Bone marrow (tissue), 2 donors: ENCODE measurements at places on chromosomes 2 and 18.

DNA sequence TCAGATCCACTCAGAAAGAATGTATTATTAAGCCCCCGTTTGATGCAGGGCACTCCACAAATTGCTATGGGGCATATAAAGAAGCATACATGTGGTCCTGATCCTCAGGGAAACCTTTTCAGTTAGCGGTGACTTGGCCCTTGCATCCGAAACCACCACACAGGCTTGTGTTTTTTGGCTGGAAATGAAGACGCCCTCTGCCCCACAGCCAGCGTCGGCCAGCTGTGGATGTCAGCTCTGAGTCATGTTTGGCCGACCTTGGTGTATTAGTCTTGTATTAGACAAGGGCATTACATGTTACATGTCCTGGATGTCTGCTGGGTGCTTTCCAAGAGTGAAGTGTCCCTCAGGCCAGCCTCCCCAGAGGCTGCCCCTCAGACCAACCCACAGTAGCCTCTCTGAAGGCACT is 107.6 kb upstream of the MAP3K20 start:
- DNase-seq = no peak

- DNase-seq = no peak
Observed at GRCh38 chr2:10591207-10591606, 98.6 kb downstream of the NOL10 start.

DNA sequence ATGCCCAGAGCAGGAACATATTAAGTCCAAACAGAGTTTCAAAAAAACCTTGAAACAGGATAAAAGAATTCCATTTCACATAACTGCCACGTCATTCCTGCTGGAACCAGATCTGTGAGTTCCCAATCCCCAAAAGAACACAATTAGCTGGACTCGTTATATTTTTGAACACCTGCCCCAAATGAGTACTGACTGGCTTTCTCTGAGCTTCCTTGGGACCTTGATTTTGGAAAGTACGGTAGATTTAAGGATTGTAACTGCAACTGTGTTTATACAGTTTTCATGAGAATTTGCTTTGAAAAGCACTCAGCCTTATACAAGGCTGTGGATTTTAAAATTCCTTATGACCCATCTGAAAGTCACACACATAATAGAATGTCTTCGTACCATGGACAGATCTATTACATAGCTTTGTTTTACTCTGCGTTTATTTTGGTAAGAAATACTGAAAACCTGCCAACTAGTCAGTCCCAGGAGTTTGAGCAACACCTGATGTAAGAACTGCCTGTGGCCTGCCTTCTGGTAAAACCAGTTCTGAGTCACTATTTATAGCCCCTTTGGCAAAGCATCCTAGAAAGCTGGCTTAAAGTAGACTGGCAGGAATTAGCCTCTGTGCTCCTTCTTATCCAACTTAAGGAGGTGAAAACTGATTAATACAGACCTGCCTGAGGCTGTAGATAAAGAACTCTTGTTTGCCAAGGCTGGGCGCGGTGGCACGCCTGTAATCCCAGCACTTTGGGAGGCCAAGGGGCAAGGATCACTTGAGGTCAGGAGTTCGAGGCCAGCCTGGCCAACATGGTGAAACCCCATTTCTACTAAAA is 48.1 kb downstream of the MERTK start:
- no peak for DNase-seq

DNA sequence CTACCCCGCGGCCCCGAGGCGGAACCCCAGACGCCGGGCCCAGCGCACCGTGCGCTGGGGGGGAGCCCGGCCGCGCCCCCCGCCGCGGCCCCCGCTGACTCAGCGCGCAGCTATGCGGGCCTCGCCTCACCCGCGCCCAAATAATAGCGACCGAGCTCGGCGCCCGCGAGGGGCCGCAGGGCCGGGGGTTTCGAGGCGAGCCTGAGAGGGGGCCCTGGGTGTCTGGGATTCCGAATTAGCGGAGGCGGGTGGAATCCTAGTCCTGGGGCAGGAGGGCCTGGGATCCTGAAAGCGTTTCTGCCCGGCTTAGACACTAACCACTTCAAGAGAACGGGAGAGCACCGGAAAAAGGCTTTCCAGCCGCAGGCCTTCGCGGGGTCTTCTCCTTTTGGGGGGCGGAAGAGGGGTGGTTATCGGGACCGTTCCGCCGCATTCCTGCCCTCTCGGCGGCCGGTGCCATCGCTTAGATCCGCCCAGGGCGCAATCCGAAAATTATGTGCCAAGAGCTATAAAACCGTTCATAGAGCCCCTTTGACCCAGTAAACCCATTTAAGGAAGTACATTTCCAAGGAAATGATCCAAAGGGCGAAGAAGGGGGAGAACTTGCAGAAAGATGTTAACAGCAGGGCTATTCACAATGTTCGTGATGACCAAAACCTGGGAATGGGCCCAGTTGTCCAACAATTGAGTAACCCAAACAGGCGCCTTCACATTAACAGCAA is 681 bp upstream of the ROCK2 start:
- peak; percentile 56 for DNase-seq

DNA sequence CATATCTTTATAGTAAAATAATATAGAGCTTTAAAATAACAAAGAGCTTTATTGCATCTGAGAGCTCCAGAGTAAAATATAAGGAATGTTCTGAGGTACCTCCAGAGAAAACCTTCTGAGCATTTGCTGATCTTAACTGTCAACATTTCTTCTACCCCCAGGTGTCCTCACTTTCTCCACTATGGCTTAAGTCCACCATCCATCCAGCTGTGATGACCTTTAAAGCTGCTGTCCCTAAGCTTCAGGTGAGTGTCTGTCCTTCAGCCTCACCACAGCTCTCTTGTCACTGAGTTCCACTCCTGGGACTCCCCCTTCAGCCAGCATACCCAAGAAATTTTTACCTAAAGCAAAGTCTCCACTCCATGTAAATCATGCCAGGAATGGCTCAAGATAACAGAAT is 137.9 kb downstream of the MYO5B start:
- DNase-seq = no peak

DNA sequence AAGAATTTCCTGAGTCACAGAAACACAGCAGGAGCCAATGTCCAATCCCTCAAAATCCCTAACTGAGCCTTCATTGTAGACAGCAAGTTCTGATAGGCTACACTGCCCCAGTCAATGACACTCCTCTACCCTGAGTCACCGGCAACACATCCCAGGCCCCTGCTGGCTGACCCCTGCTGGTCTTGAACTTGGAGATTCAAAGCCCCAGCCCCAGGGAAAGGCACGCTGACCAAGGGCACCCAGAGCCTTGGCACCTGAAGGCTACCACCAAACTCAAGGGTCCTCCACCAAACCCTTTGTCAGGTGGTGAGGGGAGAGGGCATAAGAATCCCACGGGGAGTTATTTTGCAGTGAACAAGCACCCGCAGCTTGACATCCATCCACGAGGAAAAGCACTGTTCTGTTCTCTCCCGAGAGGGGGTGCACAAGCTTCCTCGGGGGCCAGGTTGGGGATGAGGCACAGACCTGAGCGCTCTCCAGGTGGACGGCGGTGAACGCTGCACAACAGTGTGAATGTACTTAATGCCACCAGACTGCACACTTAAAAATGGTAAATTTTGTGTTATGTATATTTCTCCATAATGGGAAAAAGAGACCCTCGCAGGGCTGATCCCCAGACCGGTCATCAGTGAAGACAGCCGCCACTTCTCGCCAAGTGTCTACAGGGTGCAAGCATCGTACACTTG is 46.9 kb downstream of the TFCP2L1 start:
- no peak for DNase-seq
